GM12891 (cell line): ENCODE measurements at places on chromosomes 3 and 15.

DNA sequence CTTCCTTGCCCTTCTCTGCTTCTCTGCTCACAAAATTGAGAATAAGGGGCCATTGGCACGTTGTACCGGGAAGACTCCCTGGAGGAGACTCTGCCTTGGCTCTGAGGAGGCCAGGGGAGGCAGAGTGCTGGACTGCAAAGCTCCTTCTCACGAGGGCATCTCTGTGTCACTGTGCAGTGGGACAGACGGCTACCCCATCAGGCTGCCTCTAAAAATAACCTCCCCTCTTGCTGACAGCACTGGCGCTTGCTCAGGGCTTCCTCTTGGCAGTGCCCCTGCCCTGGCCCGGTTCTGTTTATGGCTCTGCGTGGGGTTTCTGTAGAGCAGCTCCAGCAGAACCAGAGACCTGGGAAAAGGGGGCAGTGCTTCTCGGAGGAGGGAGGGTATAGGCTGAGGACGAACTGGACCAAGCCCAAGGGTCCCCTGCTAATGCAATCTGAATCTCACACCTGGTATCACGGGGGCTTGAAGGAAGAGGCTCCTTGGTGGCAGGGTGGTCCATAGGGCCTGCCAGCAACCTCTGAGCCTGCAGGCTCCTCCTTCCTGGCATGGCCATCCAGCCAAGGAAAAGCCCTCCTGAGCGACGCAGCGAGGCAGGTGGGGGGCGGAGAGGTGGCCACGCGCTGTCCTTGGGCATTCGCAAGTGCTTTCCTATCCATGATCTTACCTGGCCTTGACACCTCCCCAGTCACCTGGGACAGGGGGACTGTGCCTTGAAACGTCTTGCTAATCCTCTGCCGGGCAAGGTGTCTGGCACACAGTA lies 63.3 kb upstream of the TLE3 start:
- DNase-seq, result no peak

DNA sequence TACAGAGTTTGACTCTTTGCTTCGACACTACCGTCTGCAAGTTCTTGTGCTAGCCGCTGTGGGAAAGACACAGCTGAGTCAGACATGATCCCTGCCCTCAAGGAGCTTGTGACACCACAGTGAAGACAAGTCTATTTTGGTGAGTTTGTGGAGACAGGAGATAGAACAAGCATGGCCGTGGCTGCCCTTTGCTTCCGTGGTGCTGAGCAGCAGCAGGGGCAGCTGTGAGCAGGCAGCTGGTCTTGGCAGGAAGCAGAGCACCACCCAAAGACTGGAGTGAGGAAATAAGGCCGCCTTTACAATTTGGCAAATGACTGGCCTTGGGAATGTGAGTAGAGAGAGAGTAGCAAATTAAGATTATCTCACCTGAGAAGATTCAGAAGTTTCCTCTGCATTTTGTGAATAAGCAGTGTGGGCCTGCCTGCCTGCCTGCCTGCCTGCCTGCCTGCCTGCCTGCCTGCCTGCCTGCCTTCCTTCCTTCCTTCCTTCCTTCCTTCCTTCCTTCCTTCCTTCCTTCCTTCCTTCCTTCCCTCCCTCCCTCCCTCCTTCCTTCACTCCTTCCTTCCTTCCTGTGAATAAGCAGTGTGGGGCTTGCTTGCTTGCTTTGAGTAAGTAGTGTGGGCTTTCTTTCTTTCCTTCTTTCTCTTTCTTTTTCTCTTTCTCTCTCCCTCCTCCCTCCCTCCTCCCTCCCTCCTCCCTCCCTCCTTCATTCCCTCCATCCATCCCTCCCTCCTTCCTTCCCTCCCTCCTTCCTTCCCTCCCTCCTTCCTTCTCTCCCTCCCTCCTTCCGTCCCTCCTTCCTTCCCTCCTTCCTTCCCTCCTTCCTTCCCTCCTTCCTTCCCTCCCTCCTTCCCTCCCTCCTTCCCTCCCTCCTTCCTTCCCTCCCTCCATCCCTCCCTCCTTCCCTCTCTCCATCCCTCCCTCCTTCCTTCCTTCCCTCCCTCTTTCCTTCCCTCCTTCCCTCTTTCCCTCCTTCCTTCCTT lies 1.6 kb upstream of the GCNT3 start:
- DNase-seq, result no peak

DNA sequence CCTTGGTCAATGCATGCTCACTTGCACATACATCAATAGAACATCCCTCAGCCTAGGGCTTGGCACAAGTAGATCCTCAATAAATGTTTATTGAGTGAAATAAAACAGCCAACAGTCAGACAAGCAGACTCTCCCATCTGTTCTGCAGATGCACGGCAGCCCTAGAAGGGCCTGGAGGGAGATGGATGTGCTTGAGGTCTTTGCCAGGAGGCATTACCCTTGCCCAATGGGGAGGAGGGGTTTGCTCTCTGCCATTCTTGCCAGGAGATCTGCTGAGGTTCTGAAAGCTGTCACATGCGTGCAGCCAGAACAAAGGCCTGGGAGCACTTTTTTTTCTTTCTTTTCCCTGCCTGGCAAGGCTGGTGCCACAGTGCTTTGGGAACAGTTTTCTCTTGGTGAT lies 349.3 kb upstream of the THRB start:
- no peak for DNase-seq

- DNase-seq, result no peak
Measured at GRCh38 chr3:192063570-192063969, 602.6 kb downstream of the PYDC2 start.

GRCh38 chr3:178699810-178700209 lies 163.6 kb downstream of the KCNMB2 start:
- DNase-seq, result no peak

- no peak for DNase-seq
Measured at GRCh38 chr3:126340081-126340511, 17.1 kb downstream of the KLF15 start.

GRCh38 chr3:14336749-14337598 lies 65.4 kb upstream of the SLC6A6 start:
- no peak for DNase-seq

DNA sequence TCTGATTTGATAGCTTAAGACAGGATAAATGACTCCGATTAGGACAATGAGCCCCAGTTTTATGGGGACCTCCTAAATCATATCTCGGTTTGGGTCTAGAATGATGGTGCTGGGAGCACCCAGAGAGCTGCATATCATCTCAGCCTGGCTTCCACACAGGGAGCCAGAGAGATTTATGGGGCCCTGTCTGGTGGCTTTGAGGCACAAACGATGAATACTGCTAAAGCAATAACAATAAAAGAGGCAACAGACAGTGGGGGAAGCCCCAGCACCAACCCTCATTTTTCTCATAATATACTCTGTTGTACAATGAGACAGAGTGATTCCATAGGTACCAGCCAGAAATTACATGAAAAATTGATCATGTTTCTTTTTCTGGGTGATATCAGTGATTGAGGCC lies 889.0 kb upstream of the CFAP20DC start:
- DNase-seq, result no peak

DNA sequence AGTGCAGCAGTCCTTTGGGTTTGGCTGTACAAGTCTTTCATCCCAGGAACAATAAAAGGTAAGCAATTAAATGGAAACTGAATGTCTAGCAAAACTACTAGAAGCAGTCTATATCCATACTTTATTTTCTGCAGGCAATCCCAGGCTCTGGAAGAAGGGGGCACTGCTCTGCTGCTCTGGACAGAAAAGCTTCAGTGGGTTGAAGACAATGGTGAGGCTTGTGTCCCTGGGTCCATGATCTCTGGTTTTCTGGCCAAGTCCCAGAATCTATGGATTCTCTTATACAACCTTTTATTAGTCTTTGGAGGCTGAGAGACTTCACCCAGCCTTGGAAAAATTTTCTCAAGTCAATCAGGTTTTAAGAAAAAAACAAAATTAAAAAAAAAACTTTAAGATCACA lies 35.6 kb downstream of the SCAP start:
- DNase-seq, result no peak

GRCh38 chr3:100297784-100298183 lies 36.8 kb upstream of the NIT2 start:
- DNase-seq, result no peak

- no peak for DNase-seq
Measured at GRCh38 chr3:50302095-50303012, 1.0 kb downstream of the HYAL1 start.

GRCh38 chr15:33040496-33040895 lies 154.0 kb downstream of the FMN1 start:
- DNase-seq, result no peak

DNA sequence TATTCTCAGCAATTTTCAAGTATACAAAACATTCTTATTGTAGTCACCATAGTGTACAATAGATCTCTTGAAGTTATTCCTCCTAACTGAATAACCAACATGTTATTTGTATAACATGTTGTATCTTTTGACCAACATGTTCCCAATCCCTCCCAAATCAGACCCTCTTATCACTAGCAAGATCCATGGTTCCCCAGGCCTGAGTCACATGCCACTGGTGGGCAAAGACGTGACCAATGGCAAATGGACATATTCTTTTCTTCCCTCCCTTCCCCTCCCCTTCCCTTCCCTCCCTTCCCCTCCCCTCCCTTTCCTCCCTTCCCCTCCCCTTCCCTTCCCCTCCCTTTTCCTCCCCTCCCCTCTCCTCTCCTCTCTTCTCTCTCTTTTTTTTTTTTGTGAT lies 45.4 kb downstream of the AMOTL2 start:
- no peak for DNase-seq

GRCh38 chr3:127212711-127213110 lies 19.8 kb downstream of the PRR23E start:
- DNase-seq, result no peak

DNA sequence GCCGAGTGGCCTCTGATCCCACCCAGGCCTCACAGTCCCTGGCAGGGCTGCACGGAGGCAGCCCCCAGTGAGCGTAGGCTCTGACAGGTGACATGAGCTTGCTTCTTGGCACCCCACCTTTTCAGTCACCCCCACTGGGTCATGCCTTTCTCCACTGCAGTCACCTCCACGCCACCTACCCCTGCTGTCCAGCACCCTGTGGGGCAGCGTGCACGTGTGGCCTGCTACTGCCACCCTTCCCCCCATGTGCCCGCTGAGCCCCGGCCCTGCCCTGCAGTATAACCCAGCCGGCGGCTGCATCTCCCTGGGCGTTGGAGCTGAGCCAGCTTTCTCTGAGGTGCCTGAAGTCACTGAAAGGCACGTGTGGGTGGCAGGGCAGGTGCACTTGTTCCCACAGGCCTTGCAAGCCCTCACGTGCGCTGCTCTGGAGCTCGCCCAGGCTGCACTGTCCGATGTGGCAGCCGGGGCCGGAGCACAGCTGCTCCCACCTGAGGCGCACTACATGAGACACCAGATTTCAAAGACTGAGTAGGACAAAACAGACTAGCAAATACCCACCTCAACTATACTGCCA lies 65.6 kb downstream of the NIPA2 start:
- DNase-seq, result no peak

DNA sequence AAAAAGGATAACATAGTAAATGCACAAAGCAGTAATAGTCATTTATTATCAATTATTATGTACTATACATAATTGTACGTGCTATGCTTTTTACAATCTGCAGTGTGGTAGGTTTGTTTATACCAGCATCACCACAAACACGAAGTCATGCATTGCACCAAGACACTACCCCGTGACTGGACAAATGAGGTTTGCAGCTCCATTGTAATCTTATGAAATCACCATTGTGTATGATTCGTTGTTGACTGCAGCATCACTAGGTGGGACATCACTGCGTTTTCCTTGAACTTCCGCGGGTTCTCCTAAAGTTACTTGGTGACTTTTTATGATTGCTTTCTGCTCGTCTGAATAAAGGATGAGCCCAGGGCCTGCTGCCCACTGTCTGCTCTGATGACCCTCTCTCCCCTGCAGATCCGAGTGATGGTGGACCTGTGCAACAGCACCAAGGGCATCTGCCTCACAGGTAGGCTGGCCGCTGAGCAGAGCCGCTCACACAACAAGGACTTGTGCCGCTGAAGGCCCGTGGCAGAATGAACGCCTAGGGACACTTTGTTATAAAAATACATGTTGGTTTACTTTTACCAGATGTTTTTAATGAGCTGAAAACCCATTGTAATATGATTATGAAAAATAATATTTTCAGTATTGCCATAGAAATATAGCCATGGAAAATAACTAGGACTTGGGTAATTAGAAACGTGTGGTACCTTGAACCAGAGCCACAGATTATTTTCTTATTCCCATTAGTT lies 35.8 kb downstream of the GLDN start:
- no peak for DNase-seq

DNA sequence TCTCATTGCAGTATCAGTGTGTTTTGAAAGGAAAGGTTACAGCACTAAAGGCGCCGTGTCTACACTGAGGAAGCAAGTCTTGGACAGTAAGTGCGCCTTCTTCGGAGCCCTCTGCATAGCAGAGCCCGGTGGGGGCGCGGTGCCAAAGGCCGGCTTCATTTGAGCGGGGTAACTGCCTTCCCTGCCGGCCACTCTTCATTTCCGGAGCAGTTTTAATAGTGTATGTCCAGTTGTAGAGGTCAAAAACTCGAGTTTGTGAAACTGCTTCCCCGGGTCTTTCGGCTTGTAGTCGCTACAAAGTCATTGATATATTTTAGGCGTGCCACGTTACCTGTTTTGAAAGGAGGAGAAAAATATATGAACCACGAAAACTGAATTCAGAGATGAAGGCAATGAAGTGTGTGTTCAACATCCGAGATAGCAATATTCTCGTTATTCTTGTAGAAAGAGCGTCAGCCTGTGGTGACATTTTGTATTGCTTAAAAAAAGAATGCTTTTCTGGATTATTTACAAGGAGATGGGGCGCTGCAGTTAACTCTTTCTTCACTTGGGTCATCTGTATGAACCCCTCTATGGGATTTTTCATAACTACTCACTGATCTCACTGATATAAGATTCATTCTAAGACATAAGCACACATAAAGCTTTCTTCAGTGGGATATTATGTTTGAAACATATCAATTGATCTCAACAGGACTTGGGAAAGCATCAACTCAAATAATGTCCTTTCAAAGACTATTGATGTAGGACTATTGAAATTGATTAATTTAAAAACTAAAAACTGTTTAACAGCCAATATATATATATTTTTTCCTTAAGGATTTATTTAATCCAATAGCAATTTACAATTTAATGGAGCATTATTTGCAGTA lies 3.0 kb downstream of the ALCAM start:
- DNase-seq, result no peak

GRCh38 chr3:151468284-151468917 lies 7.5 kb upstream of the IGSF10 start:
- no peak for DNase-seq

DNA sequence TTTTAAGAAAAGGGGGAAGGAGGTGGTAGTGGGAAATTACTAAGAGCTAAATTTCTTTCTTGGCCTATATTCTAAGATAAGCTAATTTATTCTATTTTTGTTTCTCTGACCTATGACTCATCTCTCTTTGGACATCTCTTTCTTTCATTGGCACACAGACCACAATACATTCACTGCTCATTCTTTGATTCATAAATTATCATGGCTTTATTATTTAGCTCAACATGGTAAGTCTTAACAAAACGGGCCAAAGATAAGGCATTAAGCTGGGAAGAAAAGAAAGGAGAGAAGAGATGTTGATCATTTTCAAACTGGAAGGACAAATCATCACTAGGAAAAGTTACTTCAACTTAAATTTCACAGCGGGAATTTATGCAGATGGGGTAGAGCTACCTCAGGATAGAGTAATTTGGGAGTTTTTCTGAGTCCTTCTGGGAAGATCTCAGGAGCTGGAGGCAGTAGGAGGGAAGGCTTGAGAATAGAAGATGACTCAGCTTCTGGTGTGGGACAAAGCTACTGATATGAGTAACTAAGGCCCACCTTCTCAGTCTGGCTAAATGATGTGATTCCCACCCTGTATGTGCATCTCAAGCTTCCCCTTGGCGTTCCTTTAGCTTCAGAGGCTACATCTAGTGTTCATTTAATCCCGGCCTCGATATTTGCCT lies 7.5 kb upstream of the ALCAM start:
- DNase-seq, result no peak
